ENCODE measurements at places on chromosomes 4 and X.

DNA sequence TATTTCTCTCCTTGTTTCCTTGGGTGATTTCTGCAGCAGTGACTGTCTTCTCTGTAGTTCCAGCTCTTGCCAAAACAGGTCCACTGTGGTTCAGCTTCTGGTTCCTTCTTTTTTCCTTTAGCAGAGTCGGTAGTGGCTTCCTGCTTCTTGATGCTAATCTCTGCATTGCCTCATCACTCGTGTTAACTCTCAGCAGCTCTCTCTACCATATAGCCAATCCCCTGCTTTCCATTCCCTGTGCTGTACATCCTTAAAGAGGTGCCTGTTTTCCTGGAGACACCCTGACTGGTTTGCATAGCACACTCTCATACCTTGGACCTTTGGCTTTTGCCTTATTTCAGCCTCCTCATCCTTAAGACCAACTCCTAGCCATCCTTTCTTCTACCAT, 191.2 kb upstream of the LNX1 start:
- no peak for DNase-seq

DNA sequence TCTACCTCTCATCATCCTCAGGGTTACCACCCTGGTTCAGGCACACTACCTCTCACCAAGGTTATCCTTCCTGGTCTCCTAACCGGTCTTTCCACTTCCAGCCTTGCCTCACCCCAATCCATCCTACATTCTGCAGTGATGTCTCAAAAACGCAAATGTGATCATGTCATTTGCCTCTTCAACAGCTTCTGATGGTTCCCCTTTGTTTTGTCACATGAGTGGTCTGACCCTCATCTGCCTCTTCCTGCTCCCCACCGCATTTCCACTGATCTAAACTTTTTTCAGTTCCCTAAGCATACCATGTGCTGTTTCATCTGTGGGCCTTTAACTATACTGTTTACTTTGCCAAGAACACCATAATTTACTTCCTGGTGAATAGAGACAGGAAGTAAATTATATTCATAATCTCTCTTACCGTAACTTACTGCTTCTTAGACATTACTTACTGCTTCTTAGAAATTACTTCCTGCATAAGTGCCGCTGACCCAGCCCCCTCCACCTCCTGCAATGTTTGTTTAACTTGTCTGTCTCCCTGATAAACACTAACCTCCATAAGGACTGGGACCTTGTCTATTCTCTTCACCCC, 27.1 kb upstream of the NSUN7 start:
- DNase-seq: no peak

GRCh38 chrX:104427073-104427472, 138.9 kb upstream of the IL1RAPL2 start:
- no peak for DNase-seq

DNA sequence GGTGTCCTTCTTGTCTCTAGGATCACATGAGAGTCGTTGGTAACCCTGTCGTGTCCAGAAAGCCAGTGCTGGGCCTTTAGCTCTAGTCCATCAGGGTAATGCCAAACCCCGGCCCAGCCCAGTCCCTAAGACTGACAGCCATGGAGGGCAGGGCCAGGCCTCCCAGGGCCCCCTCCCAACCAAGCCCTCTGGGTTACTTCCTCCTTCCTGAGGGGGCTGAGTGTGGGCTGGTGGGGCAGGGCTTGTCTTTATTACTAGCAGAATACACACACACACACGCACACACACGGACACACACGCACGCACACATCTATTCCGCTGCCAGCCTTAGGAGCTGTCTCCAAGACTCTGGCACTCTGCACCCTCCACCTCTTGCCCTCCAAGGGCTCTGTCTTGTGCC, 35.6 kb upstream of the CDKN2AIP start:
- no peak for DNase-seq

DNA sequence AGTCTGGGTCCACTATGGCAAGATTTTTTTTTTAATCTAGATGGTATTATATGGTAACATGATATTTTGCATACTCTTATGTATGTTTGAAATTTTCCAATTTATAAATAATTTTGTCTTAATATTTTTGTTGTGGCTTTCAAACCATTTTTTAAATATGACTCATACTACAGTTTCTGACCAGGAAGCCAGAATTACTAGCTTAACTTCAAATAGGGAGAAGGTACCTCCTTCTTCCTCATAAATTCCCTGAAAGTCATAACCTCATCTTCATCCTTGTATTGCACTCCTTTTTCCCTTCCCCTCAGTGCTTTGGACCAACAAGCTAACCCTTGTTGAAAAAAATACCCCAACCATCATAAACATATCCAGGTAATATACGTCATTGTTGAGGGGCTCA, 21.6 kb downstream of the ARAP2 start:
- DNase-seq: no peak

- no peak for DNase-seq
Measured at GRCh38 chrX:50577326-50577725, 106.7 kb upstream of the DGKK start.

- peak; percentile 9 for DNase-seq
Measured at GRCh38 chrX:45714866-45715265, 514.2 kb upstream of the DIPK2B start.

DNA sequence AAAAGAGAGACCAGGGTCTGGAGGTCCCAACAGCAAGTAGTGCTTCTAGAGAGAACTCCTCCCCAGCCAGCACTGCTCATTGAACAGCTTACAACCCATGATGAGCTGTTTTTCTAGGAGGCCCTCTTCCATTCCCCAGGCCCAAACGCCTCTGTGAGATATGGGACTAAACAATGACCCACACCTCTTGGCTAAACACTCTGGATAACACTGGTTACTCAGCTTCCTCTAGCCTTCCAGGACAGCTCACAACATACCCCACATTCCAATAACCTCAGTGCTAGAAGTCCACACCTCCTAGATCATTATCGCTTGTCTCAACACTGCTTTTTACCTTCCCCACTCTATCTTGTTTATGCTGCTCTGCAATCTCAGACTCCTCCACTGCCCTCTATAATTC, 35.4 kb upstream of the PGRMC2 start:
- no peak for DNase-seq

DNA sequence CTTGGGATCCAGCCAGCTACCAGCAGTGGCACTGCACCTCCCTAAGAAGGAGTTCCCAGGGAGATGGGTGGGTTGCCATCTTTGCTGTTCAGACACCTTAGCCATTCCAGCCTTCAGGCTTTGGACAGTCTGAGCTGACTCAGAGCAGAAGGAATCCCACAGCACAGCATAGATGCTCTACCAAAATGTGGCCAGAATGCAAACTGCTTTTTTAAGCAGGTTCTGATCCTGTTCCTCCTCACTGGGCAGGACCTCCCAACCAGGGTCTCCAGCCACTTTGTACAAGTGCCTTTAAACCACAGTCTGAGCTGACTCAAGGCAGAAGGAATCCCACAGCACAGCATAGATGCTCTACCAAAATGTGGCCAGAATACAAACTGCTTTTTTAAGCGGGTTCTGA, 209.0 kb downstream of the NPNT start:
- no peak for DNase-seq

DNA sequence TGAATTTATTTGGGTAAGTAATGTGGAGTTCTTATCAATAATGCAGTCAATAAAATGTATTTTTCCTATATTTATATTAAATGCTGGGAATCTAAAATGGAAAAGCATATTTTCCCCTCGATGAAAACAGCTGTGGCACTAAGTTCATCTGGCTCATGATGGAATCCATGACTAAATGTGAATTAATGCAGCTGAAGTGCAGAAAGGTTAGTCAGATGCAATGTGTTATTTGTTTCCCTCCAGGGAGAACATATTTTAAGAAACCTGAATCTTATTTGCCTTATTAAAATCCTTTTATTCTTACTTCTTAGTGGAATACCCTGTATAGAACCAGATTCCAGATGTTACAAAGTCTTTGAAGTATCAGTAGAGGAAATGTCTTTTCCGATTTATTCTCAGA, 247.9 kb downstream of the ARHGAP24 start:
- DNase-seq: no peak

DNA sequence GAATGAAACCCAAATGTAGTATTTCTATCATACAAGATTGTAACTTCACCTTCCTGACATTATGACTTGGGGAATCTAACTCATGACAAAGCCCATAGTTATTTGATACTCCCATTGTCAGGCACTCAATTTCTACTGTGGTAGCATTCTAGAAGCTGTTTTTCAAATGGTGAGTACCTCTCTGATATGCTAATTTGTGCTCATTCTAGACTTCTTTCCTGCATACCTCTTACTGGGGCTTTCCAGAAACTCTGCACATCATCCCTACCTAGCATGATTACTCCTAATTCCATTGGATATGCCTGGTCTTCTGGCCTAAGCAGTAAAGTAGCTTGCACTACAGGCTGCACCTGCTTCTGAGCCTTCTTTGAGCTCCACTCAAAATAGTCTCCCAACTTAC, 50.4 kb upstream of the TMEM184C start:
- DNase-seq: no peak

DNA sequence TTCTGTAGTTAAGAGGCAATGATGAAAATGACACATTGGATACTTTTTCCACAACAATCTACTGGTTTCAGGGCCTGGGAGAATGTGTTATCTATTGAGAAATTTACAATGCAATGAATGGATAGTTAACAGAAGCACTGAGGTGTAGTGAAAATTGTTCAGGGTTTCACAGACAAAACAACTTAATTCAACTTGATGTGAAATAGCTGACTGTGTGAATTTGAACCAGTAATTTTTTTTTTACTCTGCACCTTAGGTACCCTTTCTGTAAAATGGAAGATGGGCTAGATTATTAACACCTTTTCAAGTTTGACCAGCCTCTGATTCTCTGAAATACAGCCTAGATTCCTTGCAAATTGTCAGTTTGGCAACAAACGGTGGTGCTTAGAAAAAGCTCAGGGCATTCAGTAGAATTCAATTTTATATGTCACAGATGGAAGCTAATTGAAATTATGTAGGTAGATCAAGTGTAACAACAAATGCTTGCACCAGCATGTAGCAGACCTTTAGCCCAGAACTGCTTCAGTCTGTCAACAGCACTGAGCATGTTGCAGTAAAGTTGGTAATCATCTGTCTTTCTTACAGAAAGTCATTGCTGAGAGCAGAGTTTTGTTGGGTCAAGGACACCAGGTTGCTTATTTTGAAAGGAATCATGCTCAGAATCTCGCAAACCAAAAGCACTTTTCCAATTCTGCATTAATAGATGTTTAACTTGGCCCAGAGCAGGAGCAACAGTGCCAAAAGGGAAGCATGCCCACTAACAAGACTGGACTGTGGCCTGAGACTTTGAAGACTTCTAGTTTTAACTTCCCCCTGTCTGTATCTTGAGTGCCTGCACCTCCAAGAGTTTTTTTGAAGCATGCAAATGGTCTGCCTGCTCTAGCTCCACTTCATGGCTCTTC, 526.6 kb downstream of the PACRGL start:
- no peak for DNase-seq

- DNase-seq: no peak
Measured at GRCh38 chr4:108850219-108850649, 87.4 kb upstream of the ETNPPL start.

DNA sequence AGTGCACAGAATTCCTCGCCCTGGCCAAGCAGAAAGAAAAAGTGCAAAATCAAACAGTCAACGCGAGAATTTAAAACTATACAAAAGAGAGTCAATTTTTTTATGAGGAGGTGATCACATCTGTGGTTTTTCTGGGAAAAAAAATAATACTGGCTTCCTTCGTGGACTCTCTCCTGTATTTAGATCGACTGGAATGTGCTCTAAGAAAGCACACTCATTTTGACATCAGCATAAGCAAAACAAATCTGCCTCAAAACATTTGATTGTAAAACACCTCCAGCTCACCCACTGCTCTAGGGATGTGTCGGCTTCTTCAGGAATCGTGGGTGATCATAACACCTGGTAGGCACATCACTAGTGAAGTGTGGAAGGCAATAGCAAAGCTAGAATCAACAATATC, 417.4 kb upstream of the FAT1 start:
- DNase-seq: no peak

GRCh38 chr4:68872643-68873502, 57.1 kb downstream of the UGT2B10 start:
- no peak for DNase-seq

- DNase-seq: no peak
Measured at GRCh38 chrX:16931371-16931770, 15.1 kb upstream of the REPS2 start.

GRCh38 chrX:2785538-2785937, 33.7 kb downstream of the XG start:
- no peak for DNase-seq

DNA sequence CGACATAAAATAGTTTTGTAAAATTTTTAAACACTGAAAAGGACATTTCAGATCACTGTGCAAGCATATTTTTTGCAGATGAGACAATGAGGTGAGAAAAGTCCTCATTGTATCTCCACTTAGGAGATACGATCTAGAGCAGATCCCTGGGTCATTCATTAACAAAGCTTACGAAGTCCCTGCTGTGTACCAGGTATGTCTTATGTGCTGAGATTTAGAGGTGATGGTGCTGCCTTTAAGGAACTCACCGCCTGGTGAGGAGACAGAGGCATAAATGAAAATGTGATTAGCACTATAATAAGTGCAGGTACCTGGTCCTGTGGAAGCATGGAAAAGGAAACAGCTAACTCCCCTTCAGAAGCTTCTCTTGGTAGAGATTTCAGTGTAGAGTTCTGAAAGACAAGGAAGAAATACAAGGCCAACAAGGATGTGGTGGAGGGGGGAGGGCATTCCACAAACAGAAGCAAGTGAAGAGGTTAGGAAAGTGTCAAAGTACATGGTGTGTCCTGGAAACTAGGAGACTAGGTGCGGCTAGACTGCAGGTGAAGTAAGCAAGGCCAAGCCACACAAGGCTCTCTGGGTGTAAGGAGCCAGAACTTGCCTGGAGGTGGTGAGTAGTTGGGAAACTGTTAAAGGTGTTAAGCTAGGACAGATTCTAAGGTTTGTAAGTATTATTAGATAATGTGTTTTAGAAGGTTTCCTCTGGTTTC, 1.5 kb upstream of the NDNF start:
- no peak for DNase-seq

DNA sequence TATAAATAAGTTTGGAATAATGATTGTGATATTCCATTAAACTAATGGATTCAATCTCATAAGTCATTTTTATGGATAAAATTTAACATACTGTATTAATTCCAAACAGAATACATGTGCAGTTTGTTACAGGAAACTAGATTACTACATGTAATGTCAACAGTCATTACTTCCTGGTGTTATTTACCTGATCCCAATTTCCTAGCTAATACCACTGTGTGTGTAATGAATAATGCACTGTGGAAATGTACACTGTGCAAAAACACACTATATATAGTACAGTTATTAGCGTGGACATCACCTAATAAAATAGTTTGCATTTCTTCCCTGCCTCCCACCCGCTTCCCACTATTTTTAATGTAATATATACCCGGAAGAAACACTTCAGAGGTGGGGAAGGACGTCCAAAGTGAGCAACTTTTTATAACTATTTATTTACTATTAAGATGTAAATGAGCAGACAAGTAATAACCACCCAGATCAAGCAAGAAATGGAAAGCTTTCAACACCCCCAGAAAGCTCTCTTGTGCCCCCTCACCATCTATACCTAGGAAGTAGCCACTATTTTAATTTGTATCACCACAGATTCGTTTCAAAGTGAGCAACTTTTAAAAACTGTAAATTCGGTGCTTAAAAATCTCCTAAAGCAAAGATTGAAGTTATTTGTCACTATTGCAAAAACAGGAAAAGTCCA, 219.1 kb downstream of the THOC2 start:
- DNase-seq: no peak

GRCh38 chrX:68693481-68694434, 46.3 kb downstream of the STARD8 start:
- peak; percentile 18 for DNase-seq

GRCh38 chr4:57148177-57148576, 38.0 kb upstream of the IGFBP7 start:
- DNase-seq: no peak

- DNase-seq: no peak
Measured at GRCh38 chrX:140765043-140765784, 55.7 kb downstream of the LINC00632 start.

GRCh38 chrX:25241461-25241860, 225.7 kb upstream of the ARX start:
- DNase-seq: no peak
